ENCODE measurements at places on chromosomes 3 and 15.

DNA sequence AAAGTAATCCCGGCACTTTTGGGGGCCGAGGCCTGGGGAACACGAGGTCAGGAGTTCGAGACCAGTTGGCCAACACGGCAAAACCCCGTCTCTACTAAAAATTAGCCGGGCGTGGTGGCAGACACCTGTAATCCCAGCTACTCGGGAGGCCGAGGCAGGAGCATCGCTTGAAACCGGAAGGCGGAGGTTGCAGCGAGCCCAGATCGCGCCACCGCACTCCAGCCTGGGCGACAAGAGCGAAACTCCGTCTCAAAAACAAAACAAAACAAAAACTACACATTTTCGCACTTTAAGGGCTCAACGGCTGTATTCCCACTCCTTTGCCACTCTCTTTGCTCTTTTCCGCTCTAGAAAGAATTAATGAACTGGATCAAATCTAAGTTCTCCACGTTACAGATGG, 763 bp upstream of the TRNT1 start:
- DNase-seq = no peak

- no peak for DNase-seq
Measured at GRCh38 chr15:96431786-96432185, 101.3 kb downstream of the NR2F2 start.

- DNase-seq = no peak
Measured at GRCh38 chr3:43307226-43307625, 20.9 kb downstream of the SNRK start.

DNA sequence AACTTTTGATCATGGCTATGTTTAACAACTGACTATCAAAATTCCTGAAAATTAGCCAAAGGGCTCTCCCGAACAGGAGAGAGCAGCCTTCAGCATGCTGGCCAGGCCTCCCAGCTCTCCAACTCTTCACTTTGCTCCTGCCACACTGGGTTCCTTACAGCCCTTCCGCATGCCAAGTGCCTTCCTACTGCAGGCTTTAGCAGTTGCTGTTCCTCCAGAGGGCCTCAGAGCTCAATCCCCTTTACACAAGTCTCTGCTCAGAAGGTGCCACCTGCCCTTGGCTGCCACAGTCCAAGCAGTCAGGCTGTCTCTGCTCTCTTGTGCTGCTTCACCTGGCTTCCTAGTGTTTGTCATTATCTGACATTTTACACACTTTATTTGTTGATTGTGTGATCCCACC, 553.1 kb upstream of the PPP2R3A start:
- no peak for DNase-seq

GRCh38 chr15:39580485-39581241, at the start of gene THBS1:
TSS of gene THBS1 (plus strand) at chr15:39581079. CDS start at chr15:39581858, 779 bp downstream.
- peak; percentile 91 for DNase-seq

DNA sequence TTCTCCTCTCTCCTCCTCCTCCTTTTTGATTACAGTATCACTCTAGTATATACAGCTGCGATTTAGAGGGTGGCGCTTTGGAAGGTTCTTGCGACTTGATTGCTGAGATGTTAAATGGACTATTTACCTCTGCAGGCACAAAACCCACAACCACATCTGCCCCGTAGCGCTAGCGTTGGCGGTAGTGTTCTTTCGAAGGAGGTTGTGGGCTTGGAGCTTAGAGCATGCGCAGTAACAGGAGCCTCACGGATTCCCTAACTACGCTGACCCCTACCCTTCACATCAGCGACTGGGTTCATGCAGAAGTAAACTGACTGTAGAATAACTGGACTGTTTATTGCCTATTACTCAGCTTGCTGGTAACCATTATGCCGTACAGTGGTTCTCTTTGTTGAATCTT, 58.0 kb downstream of the CGGBP1 start:
- peak; percentile 36 for DNase-seq

Data from left ventricle myocardium superior (tissue), 1 donor.